Urothelium cell line (cell line): ENCODE measurements at places on chromosomes 11 and 22.

DNA sequence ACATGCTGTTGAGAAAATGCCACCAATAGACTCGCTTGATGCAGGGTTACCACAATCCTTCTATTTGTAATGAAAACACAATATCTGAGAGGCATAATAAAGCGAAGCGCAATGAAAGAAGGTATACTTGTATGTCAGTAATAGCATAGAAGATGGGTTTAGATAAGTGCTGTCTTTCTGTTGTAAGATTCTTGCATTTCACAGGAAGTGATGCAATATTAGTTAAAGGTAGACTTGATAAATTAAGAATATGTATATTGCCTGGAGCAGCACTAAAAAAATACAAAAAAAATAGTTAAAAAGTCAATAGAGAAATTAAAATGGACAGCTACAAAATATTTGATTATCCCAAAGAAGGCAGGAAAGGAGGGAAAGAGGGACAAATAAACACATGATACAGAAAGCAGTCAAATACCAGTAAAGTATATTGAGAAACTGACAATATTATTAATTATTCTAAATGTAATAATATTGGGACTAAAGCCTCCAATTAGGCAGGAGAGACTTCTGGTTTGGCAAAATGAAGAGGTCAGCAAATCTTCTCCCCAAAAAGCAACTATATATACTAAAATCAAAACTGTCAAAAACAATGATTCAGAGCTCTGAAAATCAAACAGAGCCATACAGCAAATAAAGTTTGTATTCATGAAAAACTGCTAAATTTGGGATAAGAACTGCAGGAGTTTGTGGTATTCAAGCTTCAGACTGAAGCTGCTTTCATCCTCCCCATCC is 46.6 kb upstream of the LRRC55 start:
- DNase-seq: no peak

GRCh38 chr11:9943386-9944110 is 279.7 kb downstream of the SWAP70 start:
- no peak for DNase-seq

GRCh38 chr11:10694486-10695239 is 1.1 kb upstream of the IRAG1 start:
- DNase-seq: no peak

DNA sequence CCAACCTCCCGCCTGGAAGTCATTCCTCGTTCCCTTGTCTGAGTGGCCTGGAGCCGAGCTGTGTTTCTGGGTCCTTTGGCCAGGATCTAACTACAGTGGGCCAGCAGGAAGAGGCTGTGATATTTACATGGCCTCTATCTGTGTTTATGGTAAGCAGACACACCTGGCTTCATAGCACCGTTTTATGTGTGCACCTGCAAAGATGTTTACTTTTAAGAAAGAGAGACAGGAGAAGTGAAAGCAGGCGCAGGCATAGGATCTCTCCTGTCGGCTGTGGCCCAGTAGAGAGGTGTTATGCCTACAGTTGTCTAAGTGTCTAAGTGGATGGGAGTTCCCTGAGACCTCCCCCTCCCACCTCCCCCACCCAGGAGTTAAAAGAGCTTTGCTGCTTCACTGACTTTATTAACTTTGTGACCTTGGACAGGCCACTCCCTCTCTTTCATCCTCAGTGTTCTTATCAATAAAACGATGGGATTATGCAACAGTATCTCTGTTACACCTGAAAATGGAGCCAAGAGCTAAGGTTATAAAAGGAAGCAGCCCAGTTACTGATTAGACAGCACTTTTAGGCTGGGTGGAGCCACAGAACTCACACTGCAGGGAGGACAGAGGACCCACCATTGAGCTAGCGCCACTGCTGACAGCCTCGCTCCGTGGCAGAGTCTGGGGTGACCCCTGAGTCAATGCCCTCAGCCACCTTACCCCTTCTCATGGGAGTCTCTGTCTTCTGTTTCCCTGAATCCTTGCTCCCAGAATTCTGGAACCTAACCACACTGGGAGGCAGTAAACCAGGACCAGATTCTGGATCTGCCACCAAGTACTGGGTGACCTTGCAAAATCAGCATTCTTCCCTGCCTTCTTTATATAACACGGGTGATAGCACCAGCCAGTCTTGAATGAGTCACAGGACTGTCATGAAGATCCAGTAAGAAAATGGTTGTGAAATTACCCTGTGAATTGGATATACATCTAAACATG is 22.0 kb downstream of the ST14 start:
- DNase-seq: no peak

DNA sequence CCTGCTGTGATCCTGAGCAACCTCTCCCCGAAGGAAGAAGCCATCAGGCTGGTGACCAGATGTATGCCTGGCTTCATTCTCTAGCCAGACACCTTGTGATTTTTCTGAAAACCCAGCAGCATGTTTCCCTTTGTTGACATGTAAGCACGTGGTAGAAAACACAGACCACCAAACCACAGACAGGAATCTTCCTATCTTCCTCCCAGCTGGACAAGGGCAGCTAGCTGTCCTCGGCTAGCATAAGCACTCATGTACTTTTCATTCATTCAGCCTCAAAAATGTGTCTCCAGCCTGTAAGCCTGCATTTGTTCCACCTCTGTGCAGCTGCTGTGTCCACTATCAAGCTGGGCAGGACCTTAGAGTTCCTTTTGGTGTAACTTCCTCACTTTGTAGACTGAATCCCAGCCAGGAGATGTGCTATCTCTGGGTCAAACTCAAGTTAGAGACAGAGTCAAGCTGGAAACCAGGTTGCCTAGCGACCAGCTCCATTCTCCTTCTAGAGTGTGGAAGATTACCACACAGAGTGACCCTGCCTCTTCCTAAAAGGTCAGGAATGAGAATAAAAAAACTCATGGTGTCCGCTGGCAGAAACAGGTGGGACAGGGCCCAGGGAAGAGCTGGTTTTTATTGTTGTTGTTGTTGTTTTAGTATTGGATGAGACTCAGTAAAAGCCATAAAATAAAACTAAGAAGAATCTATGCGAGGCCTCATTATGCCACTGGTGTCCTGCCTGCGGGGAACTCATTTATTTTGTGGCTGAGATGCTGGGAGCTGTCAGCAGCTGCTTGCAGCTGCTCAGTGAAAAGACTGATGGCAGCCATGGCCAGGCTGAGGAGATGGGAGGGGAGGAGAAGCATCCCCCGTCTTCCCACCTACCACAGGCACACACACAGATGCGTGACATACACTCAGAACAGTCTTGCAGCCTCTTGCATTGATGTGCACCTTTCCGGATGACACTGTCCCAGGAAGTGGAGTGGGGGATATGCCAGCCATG is 7.4 kb upstream of the CLMP start:
- DNase-seq: no peak
